IPS-NIHi11 (cell line): ENCODE measurements at places on chromosomes 4 and X.

DNA sequence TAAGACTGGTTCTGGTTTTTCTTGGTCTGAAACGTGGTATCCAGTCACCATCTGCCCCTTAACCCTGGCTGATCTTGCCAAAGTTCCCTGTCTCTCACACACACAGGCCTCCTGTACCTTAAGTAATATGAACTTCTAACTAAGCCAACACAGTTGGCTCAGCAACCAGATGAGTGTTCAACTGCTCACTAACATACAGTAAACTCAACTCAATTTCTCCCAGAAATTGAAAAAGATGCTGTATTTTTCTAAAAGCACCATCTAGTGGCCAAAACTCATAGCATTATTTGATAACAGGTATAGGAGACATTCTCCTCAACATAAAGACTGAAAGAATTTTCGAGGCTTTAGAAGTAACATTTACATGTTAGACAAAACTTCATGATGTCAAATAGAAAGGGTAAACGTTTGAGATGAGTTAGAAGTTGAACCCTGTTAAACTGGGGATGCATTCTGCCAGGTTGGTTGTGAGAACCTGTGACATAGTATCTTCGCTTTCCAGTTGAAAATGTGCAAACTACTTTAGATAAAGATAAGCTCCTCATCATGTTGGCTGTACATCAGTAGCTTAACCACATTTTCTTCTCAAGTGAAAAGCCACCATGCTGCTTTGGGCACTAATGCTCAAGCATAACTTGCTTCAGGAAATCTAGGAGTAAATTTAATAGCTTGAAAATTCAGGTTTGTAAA, 31.2 kb downstream of the CCNI start:
- no peak for DNase-seq

GRCh38 chr4:153257151-153257620, 52.9 kb downstream of the TRIM2 start:
- DNase-seq: peak; percentile 58

DNA sequence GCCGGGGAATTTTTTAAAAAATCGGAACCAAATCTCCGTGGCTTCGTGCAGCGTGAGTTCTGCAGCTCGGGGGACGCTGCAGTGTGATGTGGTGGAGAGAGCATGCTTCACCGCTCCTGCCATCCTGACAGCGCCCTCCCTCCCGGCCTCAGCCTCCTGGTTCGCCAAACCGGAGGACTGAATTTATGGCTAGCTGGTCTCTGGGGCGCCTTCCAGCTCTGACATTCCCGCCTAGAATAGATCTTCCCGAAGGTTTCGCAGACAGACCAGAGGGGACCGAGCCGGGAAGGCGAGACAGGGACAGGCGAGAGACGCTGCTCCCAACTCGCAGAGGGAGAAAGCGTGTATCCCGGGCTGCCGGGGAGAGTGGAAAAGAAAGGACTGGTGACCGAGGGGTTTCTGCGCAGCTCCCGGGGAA, 25.9 kb downstream of the HOPX start:
- DNase-seq: peak; percentile 64

- DNase-seq: no peak
Observed at GRCh38 chrX:56343219-56343618, 111.1 kb downstream of the KLF8 start.

- no peak for DNase-seq
Observed at GRCh38 chr4:152599095-152599494, 63.2 kb upstream of the FBXW7 start.

- DNase-seq: no peak
Observed at GRCh38 chr4:26289401-26289800, 31.4 kb upstream of the RBPJ start.

- no peak for DNase-seq
Observed at GRCh38 chrX:25012793-25013631, 2.8 kb downstream of the ARX start.

GRCh38 chr4:3644849-3645627, 112.8 kb upstream of the LRPAP1 start:
- DNase-seq: no peak

DNA sequence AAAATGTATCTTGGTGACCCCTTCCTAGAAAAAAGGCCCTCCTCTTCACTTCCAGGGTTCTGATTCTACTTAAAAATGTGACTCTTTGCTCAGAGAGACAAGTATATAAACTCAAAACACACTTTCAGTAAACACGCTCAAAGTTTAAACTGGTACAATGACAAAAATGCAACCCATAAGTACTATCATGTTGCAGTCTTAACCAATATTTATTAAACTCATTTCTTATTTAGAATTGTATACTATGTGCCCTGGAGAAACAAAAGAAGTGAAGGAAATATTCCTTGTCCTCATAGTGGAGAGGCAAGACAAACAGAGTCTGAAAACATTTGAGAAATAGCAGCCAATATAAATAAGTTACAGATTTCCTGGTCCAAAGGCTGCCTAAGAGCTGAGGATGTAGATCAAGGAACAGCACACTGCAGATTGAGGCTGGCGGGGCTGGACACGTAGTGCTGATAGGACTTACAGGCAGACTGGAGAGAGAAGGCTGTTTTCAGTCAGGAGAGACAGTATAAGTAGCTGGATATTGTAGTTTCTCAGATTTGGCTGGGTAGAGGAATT, 39.1 kb upstream of the ANXA3 start:
- no peak for DNase-seq

DNA sequence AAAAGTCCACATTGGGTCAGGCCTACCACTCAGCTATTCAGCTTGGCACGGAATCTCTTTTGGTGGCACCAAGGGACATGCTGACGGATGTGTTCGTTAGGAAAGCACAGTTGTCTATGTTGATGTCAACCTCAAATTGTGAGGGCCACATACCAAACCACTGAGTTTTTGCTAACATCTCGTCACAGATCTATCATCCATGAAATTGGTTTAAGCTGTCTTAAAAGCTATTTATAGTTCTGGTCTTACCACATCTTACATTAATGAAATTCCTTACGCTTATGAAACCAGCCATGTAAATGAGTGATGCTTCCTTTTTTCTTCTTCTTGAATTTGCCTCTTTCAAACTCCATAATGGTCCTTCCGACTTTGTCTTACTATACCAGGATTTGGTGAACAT, 101.5 kb downstream of the MGST2 start:
- DNase-seq: no peak

DNA sequence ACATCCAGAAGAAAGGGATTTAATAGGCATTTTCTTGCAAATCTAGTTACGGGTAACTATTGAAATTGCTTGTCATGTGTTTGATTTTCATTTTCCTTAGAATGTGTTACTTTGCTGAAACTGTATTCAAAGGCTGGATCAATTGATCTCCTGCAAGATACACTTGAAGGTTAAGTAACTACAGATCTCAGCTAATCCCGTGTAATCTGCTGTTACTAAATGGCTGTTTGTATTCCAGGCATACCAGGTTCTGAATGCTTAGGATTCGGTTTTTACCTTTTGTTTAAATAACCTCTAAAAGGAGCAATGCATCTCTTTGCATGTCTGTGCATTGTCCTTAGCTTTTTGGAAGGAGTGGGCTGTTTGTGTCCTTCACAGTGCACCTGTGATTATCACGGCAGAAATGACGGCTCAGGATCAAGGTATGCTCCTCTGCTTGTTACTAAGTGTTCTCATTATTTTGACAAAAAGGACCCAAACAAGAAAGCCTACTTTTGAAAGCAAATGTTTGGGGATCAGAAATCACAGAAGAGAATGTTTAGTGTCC, at the start of gene LRIT3:
Gene LRIT3, plus strand, starts transcription at position 212 of the 547 bp plus-strand sequence. Its CDS starts 95 bp downstream, at position 307.
- DNase-seq: no peak

- no peak for DNase-seq
Observed at GRCh38 chr4:104896660-104897645, 249.7 kb upstream of the TET2 start.

DNA sequence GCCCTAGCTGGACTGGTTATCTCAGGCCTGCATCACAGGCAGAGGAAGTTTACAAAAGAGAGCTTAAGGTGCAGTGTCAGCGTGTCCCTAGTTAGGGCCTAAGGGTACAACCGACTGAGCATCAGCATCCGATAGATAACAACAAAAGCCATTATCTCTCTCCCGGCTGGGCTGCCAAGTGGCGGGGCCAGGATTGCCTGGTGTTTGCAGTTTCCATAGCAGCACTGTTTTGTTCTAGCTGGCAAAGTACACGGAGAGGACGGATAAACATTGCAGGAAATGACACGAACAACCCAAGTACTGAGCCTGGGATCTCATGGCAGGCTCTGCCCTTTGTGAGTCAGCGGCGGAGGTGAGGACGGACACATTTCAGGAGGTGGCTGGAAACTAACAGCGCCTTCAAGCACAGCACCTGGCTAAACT, 104.7 kb upstream of the NOCT start:
- peak; percentile 47 for DNase-seq

DNA sequence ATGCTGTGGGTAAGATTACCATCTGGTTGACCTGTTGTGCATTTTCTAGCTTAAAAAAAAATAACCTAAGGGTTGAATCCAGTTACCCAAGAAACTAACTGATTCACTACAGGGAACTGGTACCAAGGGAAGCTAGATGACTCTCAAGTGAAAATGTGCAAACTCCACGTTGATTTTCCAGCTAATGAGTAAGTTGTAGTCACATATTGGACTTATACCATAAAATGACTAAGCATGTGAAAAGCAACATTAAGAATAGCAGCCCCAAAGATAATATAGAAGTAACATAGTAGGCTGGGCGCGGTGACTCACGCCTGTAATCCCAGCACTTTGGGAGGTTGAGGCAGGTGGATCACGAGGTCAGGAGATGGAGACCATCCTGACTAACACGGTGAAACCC, 270.9 kb downstream of the SPRY1 start:
- no peak for DNase-seq

- DNase-seq: peak; percentile 66
Observed at GRCh38 chr4:70559211-70559830, 32.7 kb upstream of the AMBN start.

- no peak for DNase-seq
Observed at GRCh38 chr4:5003372-5003857, 15.8 kb downstream of the CYTL1 start.

- no peak for DNase-seq
Observed at GRCh38 chr4:7587433-7588405, 153.0 kb upstream of the PSAPL1 start.

DNA sequence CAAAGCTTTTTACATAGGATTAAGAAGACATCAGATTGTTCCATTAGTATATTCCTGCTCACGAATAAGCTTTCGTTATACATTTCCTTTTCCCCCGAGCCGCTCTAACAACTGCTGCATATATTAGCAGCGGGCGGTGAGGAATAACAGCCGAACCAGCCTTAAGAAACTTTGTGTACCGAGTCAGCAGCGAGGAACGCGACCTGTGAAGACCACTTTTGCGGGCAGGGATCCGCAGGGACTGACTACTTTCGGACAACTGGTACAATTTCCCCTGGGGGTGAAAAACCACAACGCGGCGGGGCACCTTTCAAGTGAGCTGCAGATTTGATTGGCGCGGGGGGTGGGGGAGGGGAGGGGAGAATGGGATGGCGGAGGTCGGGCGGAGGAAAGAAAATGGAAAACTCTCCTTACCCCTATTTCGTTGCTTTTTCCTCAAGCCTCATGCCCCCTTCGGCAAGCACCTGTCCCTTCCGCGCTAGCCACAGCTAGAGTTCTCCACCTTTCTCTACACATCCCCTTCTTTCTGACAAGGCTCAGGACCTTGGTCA, 5.9 kb upstream of the PITX2 start:
- no peak for DNase-seq

- DNase-seq: no peak
Observed at GRCh38 chr4:153781717-153782416, 7.0 kb downstream of the SFRP2 start.

DNA sequence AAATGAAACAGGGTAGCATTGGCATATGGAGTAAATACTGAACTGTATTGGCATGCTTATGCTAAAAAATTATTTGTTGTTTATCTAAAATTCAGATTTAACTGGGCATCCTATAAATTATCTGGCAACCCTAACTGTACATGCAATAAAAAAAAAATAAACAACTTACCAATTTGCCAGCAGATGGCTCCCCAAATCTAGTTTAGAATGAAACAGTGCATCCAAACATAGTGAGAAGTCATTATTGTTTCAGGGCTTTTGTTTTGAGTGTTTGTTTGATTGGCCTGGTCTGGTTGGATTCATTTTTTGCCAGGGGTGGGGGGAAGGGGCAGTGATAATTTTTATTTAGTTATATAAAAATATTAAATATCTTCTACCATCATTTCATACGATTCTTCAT, 12.8 kb upstream of the NSUN7 start:
- peak; percentile 36 for DNase-seq

- no peak for DNase-seq
Observed at GRCh38 chrX:117610806-117611205, 505.8 kb downstream of the KLHL13 start.

DNA sequence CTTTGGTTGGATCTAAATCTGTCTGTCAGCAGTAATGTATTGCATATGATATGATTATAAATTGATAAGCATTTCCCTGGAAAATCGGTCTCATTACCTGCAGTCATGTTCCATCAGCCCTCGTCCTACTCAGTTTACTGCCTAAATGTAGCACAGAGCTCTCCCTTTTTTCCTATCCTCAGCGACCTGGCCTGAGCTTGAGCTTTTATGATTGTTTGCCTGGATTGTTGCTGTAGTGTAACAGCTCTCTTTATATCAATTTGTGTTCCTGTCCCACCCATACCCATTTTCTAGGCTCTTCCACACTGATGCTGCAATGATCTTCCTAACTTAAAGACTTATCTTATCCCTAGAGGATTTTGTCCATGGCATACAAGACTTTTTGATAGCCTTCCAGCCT, 95.7 kb downstream of the FRAS1 start:
- no peak for DNase-seq

DNA sequence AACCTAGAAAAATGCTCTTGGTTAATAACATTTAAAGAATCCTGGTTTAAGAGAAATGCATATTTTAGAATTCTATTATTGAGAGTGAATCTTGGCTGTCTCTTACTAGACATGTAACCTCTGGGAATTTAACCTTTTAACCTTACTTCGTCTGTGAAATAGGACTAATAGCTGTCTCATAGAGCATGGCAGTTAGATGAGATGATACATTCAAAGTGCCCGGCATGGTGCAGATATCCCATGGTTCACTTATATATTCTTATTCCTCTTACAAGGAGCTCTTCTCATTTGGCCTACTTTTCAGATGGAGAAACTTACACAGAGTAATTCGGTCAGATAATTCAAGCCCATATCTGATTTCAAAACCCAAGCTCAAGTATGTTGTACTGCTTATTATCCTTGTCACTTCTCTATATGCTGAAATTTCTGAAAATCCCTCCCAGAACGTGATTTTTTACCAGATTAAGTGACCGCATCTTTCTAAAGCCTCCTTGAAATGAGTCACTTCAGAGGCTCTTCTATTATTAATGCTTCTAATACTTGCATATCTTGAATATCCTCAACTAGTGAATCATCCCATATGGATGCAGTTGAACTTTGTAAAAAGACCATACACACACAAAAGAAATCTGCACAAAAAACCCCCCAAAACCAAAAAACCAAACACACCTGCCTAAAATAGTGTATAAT, 4.9 kb downstream of the CDKN2AIP start:
- DNase-seq: no peak
